ENCODE measurements at places on chromosomes 3 and 15.

DNA sequence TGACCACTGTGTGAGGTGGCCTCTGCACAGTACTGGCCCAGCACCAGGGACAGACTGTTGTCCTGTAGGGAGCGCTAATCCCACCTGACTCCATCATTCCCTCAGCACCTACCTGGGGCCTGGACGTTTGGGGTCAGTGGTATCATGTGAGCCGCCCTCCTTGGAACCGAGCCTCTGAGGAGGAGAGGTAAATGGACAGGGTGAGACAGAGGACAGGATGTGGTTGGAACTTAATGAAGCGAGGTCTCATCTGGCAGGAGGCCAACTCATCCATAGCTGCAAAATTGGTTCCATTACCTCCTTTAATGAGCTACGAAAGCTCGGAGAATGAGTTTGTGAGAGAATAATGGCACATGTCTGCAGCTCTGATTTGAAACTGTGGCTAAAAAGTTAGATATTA is 13.9 kb downstream of the MAPKAPK3 start:
- no peak for DNase-seq
- peaks cover 87% of the 10 kb centered on the region for H3K4me1 ChIP-seq
- no peaks in the 10 kb centered on the region for H3K27me3 ChIP-seq
- H3K27ac ChIP-seq: no peak overlapping the region
- no peak overlapping the region for H3K4me3 ChIP-seq
- H3K36me3 ChIP-seq: peaks cover 54% of the 10 kb centered on the region

GRCh38 chr3:132637590-132637989 is 22.0 kb downstream of the ACAD11 start:
- DNase-seq: no peak
- H3K27me3 ChIP-seq: no peaks in the 10 kb centered on the region
- H3K4me3 ChIP-seq: no peak overlapping the region
- H3K4me1 ChIP-seq: no peaks in the 10 kb centered on the region
- no peak overlapping the region for H3K27ac ChIP-seq

- no peak overlapping the region for H3K4me3 ChIP-seq
- DNase-seq: no peak
- H3K36me3 ChIP-seq: no peaks in the 10 kb centered on the region
Measured at GRCh38 chr3:62376906-62377877, 3.8 kb upstream of the FEZF2 start.

- no peak overlapping the region for H3K4me3 ChIP-seq
- H3K4me1 ChIP-seq: no peaks in the 10 kb centered on the region
- no peak overlapping the region for H3K27ac ChIP-seq
- no peaks in the 10 kb centered on the region for H3K27me3 ChIP-seq
Measured at GRCh38 chr3:6743067-6743720, 117.7 kb upstream of the GRM7 start.
